A549 treated with Mapracorat at 1 μM for 4 hours (cell line): ENCODE measurements at places on chromosomes 1 and 21. TPM values are rescaled to one million over a fixed set of nuclear protein-coding genes. Genes with fewer than 3 reads are reported as not detected.

Gene TMEM35B
- 15.5 to 18.4 TPM (median 15.9 TPM) in 5 replicates for total RNA-seq

Gene LRRC42
- total RNA-seq: 27.0 to 31.7 TPM (median 29.3 TPM) in 5 replicates

Gene INAVA
- total RNA-seq: 36.4 to 50.4 TPM (median 46.3 TPM) in 5 replicates

Gene RASSF5
- total RNA-seq: 0.88 to 1.2 TPM (median 1.1 TPM) in 5 replicates

Gene HAPLN2
- 0.17 to 0.18 TPM in 2 of 5 replicates, not detected in the others for total RNA-seq

Gene ATP5PF
- total RNA-seq: 208 to 252 TPM (median 213 TPM) in 5 replicates

Gene NOS1AP
- total RNA-seq: 0.18 to 0.57 TPM (median 0.27 TPM) in 5 replicates

Gene FCRL2
- total RNA-seq: not detected in 5 replicates

Gene TLR5
- total RNA-seq: 0.13 to 0.31 TPM (median 0.19 TPM) in 5 replicates

Gene GDAP2
- total RNA-seq: 6.3 to 8.2 TPM (median 7.4 TPM) in 5 replicates

Gene COL24A1
- total RNA-seq: 0.02 to 0.06 TPM (median 0.02 TPM) in 4 of 5 replicates, not detected in the other

Gene ZNF683
- not detected in 5 replicates for total RNA-seq

Gene MATN1
- total RNA-seq: 0.11 to 0.26 TPM (median 0.17 TPM) in 4 of 5 replicates, not detected in the other

Gene ADAMTSL4
- total RNA-seq: 4.3 to 8.1 TPM (median 6.8 TPM) in 5 replicates

Gene PDE9A
- total RNA-seq: 1.0 to 1.5 TPM (median 1.3 TPM) in 5 replicates

Gene PPIAL4G
- not detected in 5 replicates for total RNA-seq

Gene EPHA8
- total RNA-seq: 0.02 to 0.08 TPM (median 0.02 TPM) in 3 of 5 replicates, not detected in the others

Gene ADCY10
- 0.04 to 0.21 TPM (median 0.04 TPM) in 3 of 5 replicates, not detected in the others for total RNA-seq

Gene C8B
- total RNA-seq: not detected in 5 replicates

Gene BATF3
- total RNA-seq: 25.3 to 38.1 TPM (median 36.0 TPM) in 5 replicates

Gene SPRR4
- not detected in 5 replicates for total RNA-seq

Gene LCE3E
- 0.30 to 0.54 TPM in 2 of 5 replicates, not detected in the others for total RNA-seq

Gene FMO5
- 0.10 to 0.45 TPM (median 0.20 TPM) in 5 replicates for total RNA-seq

Gene KRTAP19-1
- total RNA-seq: not detected in 5 replicates

Gene ERVH48-1
- not detected in 5 replicates for total RNA-seq

Gene C1orf53
- total RNA-seq: 4.7 to 8.2 TPM (median 5.9 TPM) in 5 replicates

Gene CLDN14
- not detected in 5 replicates for total RNA-seq

Gene OR2L3
- not detected in 5 replicates for total RNA-seq

Gene CYP2J2
- 0.07 to 0.11 TPM (median 0.08 TPM) in 3 of 5 replicates, not detected in the others for total RNA-seq

Gene LHX4
- total RNA-seq: 0.27 to 0.41 TPM (median 0.35 TPM) in 5 replicates

Gene NDUFS5
- 404 to 617 TPM (median 421 TPM) in 5 replicates for total RNA-seq

Gene MPZL1
- total RNA-seq: 94.6 to 126 TPM (median 118 TPM) in 5 replicates

Gene IL24
- 0.24 to 0.91 TPM (median 0.48 TPM) in 5 replicates for total RNA-seq

Gene FCRL5
- total RNA-seq: 0.03 TPM in 1 of 5 replicates, not detected in the others

Gene MSH4
- not detected in 5 replicates for total RNA-seq

Gene ELF3
- total RNA-seq: 126 to 195 TPM (median 182 TPM) in 5 replicates

Gene ADGRB2
- 3.9 to 6.8 TPM (median 5.5 TPM) in 5 replicates for total RNA-seq
